NCI-H2081 treated with DMSO at 0.1 percent for 48 hours (cell line): ENCODE measurements at places on chromosomes 4 and X.
A peak's percentile ranks its signal among the peaks of the same experiment; 100 is the strongest.

DNA sequence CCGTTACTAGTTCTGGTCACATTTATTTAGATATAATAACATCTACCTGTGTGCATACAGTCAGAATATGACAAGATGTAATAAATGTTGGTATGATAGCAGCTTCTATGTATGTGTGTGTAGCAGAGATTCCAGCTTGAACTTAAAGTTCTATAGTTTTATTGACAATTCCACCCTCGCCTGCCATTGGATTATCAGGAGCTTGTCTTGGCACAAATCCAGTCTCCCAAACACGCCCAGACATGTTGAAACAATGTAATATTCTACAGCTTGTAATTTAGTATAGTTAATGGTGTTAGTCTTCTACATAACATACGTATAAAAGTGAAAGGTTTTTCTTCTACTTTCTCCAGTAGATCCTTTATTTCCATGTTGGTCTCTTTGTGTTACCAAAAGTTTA is 44.4 kb downstream of the BBS12 start:
- no peak for DNase-seq

GRCh38 chr4:115110191-115111181 is 2.9 kb downstream of the NDST4 start:
- DNase-seq: peak; percentile 83

- DNase-seq: no peak
These were observed 120.4 kb upstream of the EOLA2 start for GRCh38 chrX:150058728-150059127.

DNA sequence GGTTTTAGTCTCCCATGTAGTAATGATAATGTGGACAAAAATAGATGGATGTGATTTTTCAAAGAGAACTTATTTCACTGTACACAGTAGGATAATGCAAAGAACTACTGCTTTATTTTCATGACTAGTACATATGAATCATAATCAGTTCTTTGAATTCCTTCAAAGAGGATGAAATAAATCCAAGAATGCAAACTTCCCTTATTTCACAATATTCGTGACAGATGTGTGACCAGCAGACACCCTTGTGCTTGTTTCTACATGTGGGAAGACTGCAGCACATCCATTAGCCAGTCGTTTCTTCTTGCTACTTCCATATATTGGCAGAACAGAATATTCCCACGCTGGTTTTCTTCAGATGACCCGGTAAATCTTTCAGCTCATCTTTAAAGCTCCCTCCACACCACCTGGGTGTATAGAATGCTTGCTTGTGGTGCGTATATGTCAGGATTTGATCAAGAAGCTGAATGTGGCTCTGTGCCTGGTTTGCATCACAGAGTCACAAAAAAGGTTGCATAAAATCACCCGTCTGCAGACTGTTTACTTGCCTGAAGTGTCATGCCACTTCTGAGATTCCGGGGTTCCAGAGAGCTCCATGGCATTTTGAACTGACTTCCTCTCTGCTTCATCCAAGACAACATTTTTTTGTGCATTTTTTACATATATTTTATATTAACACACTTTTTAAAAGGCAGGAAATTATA is 47.7 kb upstream of the FAT4 start:
- DNase-seq: no peak

- no peak for DNase-seq
These were observed 45.1 kb downstream of the TBC1D9 start for GRCh38 chr4:140710908-140711622.

GRCh38 chrX:51334276-51334675 is 1.7 kb downstream of the NUDT10 start:
- DNase-seq: no peak
